ENCODE measurements at places on chromosomes 16 and 17. TPM values are rescaled to one million over a fixed set of nuclear protein-coding genes. Genes with fewer than 3 reads are reported as not detected.
A peak's percentile ranks its signal among the peaks of the same experiment; 100 is the strongest.

DNA sequence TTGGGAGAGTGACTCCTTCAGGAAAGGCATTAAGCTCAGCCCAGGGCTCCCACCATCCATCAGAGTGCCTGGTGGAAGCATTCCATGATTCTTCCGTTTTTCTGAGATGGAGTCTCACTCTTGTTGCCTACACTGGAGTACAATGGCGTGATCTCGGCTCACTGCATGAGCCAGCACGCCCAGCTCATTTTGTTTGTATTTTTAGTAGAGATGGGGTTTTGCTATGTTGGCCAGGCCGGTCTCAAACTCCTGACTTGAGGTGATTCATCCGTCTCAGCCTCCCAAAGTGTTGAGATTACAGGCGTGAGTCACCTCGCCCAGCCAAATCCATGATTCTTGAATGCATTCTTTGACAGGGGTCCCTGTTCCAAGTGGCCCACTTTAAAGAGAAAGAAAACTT, 23.1 kb downstream of the MIS12 start:
- DNase-seq = no peak

- DNase-seq = no peak
These were observed 16.7 kb downstream of the NDUFAB1 start for GRCh38 chr16:23579371-23579770.

DNA sequence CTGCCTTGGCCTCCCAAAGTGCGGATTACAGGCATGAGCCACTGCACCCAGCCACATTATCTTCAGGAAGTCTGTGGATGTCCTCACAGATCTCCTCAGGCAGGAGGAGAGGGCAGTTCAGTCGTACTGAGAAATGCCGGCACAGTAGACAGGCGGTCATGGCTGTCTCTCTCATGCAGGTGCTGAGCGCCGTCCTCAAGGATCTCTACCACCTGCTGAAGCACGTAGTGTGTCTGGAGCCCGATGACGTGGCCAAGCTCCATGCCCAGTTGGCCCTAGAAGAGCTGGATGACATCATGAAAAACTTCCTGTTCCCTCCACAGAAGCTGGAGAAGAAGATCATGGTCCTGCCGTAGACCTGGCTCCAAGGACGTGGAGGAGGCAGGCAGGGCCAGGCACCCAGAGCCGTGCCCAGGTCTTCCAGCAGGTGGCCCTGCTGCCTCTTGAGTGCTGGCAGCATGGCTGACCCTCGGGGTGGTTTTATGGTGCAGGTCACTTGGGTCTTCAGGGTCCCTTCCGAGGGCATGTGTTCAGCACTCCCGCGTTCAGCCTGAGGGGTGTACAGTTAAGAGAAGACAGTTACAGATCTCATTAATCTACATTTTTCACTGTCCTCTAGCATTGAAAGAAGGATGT, 22.0 kb upstream of the HAS3 start:
- no peak for DNase-seq

DNA sequence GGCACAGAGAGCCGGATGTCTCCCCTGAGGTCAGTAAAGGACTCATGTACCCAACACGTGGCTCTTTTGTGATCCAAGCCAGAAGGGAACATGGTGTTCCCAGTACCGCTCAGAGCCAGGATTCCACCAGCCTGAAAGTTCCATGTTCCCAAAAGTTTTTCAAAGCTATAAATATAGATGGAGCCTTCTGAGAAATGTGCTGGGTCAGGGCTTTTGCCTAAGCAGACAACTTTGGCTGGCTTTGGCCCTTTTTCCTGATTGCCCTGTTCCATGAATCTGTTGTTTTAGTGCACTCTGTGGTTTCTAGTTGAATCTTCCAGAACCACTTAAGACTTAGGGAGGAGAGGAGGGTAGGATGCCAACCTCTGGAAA, 128.5 kb upstream of the HS3ST2 start:
- DNase-seq = peak; percentile 71

GRCh38 chr16:90008708-90009145, 10.5 kb downstream of the DBNDD1 start:
- no peak for DNase-seq

DNA sequence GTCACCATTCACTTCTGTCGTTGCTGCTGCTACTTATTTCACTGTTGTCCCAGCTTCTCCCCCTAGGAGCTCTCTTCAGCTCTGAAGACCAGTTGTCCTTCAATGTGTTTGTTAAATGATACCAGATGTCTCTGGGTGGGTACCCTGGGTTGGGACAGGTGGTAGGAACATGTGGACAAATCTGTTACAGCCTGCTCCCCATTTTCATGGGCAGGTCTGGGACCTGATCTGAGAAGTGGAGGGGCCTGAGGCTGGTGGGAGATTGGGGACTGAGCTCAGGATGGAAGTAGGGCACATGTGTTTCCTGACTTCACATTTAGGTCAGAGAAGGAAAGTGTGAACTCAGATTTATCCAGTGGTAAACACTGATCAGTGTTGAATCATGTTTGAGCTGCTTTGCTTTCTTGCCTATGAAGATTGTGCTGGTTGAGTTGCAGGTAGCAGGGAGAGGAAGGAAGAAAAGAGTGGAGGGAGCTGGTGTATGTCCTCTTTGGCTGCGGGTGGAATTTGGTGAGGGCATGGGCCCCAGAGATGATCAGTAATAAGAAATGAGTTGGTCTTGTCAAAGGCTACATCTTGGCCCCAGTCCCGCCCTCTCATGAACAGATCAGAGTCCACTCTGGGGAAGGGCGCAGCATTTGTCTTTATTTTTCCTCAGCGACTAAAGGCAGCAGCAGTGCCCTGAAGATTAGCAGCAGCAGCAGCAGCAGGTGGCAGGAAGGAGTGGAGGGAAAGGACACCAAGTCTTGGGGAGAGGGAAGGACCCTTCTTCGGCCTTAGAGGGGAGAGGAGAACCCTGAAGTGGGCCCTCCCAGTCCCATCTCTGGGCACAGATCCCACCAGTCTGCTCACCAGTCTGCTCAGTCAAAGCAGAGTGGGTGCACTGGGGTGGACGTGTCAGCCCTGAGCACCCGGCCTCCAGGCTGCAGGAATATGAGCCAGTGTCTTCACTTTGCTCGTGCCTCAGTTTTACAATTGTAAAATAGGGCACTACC, 6.1 kb upstream of the EFTUD2 start:
- no peak for DNase-seq

GRCh38 chr17:50361561-50362480, 11.2 kb downstream of the MRPL27 start:
- peak; percentile 58 for DNase-seq

DNA sequence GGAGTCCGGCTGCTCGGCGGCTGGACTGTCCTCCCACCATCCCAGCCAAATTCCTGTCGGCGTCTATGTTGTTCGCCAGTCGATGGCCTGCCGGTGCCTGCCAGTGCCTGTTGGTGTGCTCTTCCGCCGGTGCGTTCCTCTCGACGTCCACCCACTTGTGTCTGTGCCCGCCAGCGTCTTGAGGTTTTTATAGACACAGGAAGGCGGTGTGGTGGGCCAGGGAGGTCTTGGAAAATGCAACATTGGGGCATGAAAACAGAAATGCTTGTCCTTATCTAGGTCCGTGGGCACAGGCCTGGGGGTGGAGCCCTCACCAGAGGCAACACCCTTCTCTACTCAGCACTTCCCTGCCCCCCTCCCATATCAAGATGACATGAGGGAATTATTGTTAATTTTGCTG, 167.8 kb downstream of the IRF8 start:
- DNase-seq = no peak

DNA sequence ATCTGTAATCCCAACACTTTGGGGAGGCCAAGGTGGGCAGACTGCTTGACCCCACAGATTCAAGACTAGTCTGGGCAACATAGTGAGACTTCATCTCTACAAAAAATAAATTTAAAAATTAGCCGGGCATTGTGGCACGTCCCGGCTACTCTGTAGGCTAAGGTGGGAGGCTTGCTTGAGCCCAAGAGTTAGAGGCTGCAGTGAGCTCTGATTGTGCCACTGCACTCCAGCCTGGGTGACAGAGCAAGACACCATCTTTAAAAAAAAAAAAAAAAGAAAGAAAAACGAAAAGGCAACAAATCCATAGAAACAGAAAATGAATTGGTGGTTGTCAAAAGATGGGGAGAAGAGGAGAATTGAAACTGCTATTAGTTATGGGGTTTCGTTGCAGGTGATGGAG, 27.7 kb downstream of the NCOR1 start:
- no peak for DNase-seq

OR2C1 gene
- total RNA-seq = not detected

CHAD gene
- 0.37 TPM for total RNA-seq

UBE2O gene
- 28.3 TPM for total RNA-seq

Measured in left cardiac atrium (tissue), 4 donors.